ENCODE measurements at places on chromosomes 13 and 19.

GRCh38 chr19:35937345-35938281 is 1.4 kb downstream of the LRFN3 start:
- no peak for DNase-seq

DNA sequence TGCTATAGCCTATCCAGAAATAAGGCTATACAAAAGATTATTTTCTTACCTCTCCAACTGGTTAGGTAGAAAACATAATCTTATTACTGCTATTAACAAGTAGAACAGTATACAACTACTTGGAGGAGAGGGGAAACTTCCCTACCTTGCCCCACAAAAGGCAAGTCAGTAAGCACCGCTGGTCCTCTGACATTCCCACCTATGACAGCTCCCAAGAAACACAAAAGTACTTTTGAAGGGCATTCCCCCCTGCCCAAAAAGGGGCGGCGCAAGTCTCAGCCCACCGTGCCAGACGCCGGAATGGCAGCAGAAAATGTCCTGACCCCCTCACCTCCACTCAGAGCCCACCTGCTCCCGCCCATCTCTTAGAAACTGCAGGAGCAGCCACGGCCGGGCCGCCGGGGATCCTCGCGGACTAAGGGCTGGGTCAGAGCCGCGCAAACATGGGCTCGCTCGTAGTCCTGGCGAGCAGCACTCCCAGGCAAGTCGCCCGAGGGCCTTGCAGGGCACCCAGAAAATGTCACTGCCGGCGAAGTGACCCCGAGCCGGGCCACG is 437 bp downstream of the SUCLA2 start:
- DNase-seq, result no peak

DNA sequence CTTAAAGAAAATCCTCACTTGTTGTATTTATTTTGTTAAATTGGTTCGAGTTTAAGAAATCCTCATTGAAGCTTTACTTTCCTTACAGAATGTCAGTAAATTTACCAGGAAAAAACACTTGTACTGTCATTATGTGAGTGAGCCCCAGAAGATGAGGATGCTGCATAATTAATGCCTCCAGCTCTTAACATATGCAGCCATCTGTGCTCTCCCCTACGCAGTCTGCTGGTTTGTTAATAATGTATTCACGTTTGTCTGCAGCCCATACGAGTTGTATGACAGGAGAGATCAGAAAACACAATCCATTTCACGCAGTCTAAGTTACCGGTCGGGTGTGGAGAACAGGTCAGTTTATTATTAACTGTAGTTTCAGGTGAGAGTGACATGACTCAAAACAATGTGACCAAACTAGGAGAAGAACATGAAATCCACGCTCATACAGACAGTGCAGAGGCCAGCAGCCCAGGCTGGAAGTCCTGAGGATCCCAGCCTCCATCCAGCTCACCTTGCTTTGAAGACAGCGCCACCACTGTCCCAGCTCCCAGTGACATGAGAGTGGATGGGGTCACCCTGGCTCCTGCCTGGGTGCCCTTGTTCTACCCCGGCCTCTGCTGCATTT is 19.8 kb upstream of the ATP11A start:
- DNase-seq, result no peak

DNA sequence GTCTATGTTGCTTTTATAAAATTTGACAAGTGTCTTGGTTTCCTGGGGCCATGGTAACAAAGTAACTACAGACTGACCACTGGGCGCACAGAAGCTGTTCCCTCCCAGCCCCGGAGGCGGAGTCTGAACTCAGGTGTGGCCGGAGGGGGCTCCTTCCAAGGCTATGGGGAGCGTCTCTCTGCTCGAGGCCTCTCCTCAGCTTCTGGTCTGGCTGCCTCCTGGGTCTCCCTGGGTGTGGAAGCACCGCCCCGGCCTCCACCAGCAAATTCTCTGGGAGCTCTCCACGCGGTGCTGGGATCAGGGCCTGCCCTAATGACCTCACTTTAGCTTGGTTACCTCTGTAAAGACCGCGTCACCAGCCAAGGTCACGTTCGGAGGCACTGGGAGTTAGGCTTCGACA is 45.7 kb upstream of the F7 start:
- no peak for DNase-seq

DNA sequence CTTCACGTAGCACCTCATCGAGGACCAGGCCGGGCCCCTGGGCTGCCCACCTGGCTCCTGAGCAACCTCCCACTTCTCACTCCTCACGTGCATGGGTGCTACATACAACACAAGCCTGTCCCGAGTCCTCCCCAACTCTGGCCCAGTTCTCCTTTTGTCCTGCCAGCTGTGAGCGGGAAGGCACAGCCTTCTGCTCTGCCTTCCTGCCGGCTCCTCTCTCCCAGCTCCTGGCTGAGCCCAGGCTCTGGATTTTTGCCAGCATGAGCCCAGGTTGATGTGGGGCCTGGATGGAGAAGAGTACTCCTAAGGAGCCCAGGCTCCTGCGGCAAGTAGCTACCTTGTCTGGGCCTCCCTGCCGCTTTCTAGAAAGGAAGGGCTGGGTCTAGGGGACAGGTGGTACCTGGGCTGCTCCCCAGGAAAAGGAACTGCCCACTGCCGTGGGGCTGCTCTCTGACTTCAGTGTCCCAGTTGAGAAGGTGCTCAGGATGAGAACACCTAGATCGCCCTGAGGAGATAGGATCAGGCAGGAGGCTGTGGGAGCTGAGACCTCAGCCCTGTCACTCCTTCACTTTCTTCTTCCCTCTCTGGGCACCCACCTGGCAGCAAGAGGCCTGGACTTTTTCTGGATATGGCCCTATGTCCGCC is 23.6 kb downstream of the LYL1 start:
- DNase-seq, result no peak

DNA sequence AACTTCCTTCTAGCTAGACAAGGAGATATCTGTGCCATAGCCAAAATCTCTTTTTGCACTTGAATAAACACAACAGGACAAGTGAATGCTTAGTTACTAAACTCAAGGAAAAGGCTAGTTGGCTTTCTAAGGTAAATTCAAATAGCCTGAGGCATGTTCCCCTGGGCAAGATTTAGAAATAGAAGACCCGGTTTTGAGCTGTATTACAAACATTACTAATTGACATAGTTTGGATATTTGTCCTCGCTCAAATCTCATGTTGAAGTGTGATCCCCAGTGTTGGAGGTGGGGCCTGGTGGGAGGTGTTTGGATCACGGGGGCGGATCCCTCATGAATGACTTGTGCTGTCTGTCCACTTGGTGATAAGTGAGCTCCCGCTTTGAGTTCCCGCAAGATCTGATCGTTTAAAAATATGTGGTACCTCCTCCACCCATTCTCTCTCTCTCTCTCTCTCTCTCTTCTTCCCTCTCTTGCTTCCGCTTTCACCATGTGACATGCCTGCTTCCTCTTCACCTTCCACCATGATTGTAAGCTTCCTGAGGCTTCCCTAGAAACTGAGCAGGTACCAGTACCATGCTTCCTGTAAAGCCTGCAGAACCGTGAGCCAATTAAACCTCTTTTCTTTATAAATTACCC is 3.9 kb upstream of the KBTBD6 start:
- DNase-seq, result no peak

DNA sequence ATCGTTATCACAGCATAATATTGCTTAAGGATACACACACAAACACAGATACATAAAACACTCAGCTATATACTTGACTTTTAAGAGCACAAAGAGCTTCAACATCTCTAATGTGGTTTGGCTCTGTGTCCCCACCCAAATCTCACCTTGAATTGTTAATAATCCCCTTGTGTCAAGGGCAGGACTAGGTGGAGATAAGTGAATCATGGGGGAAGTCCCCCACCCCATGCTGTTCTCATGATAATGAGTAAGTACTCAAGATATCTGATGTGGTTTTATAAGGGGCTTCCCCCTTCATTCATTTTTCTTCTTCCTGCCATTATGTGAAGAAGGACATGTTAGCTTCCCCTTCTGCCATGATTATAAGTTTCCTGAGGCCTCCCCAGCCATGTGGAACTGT is 481.4 kb downstream of the PCDH9 start:
- DNase-seq, result no peak

DNA sequence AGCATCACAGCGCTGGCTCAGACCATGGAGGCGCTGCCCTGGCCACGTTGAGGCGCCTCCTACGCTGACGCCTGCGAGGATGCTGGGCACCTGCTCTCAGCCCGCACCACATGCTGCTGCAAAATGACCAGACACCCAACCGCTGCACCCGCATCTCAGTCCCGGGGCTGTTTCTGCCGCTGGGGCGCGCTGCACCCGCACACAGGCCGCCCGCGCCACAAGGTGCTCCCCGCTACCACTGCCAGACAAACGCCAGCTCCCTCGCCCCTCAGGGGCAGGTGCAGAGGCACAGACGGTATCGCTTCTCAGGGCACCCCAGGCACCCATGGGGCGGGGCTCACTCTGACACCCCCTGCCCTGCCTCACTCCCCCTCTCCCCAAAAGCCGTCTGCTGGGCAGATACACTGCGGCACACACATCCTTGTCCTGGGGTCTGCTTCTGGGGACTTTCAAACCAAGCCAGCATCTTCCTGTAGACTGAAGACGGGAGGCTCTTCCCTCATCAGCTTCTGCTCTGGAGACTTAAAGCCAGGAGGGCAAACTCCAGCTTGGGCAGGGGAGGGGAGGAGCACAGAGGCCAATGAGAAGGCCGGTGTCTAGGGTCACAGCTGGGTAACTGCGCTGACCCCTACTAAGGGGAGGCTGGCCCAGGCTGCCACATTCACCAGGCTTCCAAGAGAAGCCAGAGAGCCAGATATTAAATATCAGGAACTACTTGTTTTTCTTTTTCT is 16.3 kb downstream of the CHERP start:
- no peak for DNase-seq

GRCh38 chr13:40878321-40878720 is 88.9 kb downstream of the SLC25A15 start:
- no peak for DNase-seq

GRCh38 chr19:31356587-31357314 is 7.5 kb upstream of the TSHZ3 start:
- DNase-seq, result no peak

DNA sequence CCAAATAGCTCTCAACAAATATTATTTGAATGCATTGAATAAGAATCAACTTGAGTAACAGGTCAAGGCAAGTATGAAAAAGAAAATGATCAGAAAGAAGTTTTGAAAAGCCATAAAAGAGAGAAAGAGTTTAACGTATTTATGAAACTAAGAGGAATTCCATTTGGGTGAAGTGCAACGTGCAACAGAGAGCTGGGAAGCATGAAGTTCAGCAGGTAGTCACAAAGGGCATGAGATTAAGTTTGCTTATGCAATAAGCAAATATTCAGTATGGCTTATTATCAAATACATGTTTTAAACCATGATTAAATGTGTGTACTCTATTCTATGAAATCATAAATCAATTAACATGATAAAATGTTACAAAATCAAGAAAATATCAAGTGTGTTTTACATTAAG is 62.7 kb upstream of the PCDH17 start:
- DNase-seq, result no peak

DNA sequence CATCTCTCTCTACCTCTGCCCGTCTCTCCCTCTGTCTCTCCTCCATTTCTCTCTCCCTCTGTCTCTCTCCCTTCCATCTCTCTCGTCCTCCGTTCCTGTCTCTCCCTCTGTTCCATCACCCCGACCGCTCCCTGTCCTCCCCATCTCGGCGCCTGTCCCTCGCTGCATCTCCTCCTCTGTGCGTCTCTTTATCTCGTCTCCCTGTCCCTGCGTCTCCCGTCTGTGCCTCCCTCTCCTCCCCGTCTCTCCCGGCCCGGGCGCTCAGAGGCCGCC is 4.6 kb downstream of the GRIN2D start:
- DNase-seq, result no peak

GRCh38 chr13:38452656-38453055 is 103.0 kb downstream of the UFM1 start:
- no peak for DNase-seq

Data from cortex of kidney (tissue), 1 donor.